ENCODE measurements at places on chromosomes 3 and 15.

DNA sequence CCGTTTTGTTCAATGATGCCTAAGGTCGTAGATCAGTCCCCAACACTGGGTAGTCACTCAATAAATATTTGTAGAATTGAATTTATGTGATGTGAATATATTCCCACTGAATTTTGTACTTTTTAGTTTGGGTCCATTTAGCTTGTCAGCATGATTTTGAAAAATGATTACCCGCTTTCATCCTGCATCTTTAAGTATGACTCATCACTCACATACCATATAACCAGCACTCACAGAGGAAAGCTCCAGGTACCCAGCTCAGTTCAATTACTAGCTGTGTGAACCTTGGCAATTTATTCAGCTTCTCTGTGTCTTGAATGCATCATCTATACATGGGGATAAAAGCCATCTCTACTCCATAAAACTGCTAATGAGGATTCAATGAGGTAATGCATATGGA, 2.2 kb upstream of the MLF1 start:
- DNase-seq, result no peak

DNA sequence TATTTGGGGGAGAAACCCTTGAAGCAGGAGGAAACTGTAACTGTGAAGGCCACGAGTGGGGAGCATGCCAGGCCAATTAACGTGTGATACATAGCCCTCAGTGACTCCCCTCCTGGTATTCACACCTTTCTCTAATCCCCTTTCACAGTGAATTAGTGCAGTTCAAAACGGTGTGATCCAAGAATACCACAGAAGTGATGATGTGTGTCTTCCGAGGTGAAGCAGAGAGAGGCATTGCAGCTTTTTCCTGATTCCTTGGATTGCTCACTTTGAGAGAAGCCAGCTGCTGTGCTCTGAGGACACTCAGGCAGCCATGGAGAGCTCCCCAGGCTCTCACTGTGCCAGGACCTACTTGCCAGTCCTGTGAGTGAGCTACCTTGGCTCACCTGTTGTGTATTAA, 17.3 kb downstream of the NIPA2 start:
- DNase-seq, result no peak

DNA sequence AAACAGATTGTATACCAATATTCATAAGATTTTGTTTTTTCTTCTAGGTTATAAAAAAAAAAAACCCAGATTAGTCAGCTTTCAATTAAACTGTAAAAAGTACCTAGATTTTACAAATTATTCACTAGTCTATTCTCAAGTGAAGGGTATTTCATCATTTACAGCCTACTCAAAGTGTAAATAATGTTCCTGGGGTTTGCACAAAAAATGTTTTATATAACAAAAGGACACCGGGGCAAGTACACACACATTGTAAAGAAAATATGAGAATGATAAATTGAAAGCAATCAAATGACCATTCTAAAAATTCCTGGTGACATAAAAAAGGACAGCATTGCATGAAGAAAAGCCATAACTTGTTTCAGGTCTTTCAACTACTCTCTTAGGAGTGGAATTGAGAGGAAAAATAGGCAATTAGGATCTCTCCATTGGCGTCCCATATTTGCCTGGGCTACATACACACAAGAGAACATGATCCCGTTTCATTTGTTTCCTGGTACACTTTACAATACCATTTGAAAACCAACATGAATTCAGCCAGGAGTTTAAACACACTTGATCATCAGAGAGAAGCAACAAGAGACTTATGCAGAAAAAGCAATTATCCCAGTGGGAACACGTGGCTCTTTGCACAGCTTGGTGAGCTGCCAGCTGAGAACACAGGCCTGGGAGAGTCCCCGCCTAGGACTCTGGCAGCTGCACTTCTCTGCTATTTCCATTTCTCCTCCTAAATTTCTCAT, 1039.2 kb downstream of the ROBO1 start:
- peak; percentile 74 for DNase-seq

GRCh38 chr3:190692256-190692655, 170.2 kb downstream of the GMNC start:
- DNase-seq, result no peak

DNA sequence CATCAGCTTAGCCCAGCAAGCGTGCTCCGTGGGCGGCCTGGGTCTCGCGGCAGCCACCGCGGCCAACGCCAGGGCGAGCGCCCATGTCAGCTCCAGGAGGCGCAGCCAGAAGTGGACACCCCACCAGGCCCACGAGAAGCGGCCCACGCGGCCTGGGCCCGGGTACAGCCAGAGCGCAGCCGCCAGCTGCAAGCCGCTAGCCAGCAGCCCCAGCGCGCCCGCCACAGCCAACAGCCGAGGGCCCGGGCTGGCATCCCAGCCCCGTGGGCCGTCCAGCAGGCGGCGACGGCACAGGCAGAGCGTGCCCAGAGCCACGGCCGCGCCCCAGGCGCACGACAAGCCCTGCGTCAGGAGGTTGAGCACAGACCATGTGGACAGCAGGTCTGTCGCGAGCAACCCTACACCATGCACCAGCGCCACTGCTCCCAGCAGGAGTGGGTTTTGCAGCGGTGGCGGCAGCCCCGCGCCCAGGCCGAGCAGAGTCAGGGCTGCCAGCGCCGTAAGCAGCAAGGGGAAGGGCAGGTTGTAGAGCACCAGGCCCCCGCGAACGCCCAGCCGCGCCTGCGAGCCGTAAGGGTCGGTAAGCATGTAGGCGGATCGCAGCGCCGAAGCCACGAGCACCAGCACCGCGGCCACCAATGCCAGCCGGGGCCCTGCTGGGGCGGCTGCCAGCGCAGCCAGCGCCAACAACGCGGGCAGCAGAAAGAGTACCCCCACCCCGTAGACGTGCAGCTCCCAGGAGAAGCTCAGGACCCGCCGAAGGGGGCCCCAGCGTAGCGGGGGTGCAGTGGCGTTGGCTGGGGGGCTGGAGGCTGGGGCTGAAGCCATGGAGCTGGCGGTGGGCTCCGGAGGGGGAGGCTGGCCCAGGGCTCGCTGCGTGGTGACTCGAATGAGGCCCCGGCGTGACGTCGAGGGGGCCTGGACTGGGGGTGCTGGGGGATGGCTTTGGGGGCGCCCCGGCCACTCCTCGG, 4.9 kb downstream of the PRRT3 start:
- peak; percentile 28 for DNase-seq

- no peak for DNase-seq
These were observed 61.7 kb downstream of the STRIT1 start for GRCh38 chr3:155231792-155232191.

DNA sequence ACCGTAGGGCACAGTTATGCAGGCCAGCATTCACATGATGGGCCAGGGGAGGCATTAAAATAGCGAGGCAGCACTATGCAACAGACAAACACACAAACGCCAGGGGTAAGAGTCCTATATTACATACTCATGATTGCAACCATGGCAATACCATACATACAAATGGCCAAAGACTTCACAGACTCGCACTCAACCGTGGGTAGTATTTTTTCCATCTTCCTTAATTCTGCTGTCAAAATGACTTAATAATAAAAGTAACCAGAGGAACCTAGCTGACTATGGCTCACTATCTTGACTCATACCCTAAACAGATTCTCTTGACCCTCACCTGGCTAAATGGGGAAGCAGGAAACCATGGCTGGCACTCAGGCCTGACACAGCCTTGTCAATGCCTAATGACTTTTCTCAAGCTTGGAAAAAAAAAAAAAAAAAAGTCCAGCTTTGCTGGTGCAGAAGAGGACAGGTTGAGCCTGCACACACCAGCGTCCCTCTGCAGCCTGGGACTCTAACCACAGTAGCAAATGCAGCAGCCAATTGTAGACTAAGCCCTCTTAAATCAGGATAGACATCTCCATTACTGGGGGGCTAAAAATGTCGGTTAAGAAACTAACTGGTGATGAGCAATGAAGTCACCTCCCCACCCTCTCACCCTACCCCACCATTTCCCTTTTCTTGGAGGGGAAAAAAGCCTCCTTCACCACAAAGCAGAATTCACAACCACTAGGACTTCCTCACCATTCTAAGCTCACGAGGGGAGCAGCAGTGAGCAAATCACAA, 23.1 kb downstream of the CCDC12 start:
- DNase-seq, result no peak

DNA sequence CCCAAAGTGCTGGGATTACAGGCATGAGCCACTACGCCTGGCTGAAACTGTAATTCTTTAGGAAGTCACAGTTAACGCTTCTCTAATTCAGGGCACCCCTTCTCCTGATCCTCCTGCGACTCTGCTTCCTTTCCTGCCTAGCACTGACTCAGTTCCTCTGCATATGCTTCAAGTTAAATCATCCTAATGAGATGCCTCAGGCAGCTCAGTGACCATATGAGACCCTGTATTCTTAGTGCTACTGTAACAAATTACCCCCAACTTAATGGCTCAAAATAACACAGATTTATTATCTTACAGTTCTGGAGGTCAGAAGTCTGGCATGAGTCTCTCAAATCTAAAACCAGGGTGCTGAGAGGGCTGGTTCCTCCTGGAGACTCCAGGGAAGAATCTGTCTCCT, 271.8 kb upstream of the LYSMD4 start:
- DNase-seq, result no peak

- DNase-seq, result no peak
These were observed 563.5 kb downstream of the PDCD6IP start for GRCh38 chr3:34361921-34362320.

GRCh38 chr3:161550491-161551195, 54.0 kb downstream of the OTOL1 start:
- peak; percentile 21 for DNase-seq

DNA sequence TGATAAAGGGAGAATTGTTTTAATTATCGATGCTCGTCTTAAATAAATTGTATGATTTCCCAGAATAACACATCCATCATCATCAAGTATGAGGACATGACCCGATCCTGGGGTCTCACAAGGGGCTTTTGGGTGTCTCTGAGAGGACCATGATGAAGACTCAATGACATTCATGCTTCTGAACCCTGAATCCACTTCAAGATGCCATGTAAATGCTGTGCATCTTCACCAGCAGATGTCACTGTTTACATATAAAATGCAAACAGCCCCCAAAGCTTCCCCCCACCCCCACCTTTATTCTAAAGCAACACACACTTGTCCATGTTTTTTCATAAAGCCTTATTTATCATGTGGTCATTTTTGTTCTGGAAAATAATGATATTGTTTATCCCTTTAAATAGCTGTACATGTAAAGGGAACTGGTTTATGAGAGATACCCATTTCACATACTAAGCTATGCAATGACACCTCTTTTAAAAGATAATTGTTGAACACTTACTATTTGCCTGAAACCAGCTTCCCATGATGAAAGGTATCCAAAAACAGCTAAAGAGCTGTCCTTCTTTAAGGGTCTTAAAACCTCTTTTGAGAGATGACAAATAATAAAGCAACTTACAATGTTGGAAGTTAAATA, 69.7 kb upstream of the UBE3A start:
- DNase-seq, result peak; percentile 14

DNA sequence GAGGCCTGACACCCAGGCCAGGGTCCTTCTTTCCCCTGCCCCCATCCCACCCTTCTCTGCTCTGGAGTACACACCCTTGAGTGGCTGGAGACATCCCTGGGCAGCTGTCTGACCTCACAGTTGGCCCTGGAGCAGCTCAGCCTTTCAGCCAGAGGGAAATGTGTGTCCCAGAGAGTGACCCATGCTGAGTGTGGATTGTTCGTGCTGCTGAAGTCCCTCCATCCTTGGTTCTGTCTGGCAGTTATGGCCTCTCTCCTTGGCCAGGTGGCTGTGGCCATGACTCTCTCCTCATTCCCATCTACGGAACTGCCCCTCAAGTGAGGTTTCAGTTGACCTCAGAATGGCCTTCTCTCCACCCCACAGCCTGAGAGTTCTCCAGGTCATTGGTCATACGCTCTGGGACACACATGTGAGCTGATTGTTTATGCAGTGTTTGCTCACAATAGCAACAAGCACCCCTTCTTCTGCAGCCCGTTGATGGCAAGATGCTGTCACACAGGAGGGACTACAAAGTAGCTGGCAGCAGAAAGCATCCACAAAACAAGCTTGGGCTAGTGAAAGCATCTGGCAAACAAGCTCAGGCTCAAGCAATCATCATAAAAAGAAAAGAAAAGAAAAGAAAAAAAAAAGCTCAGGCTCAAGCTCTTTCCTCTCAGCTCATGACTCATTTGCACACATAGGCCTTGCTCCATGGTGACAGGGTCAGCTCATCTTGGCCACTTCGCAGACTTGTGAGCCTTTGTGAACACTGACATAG, 55.3 kb upstream of the ITGA11 start:
- DNase-seq, result no peak

DNA sequence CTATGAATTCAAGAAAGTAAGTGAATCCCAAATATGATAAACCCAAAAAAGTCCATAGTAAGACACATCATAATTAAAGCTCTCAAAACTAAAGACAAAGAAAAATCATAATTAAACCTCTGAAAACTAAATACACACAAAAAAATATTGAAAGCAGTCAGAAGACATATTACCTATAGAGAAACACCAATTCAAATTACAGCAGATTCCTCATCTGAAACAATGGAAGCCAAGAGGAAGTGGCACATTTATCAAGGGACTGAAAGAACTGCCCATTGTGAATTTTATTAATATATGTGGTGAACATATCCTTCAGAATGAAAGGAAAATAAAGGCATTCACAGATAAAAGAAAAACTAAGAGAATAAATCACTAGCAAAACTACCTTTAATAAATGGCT, 128.2 kb downstream of the SCAPER start:
- no peak for DNase-seq

DNA sequence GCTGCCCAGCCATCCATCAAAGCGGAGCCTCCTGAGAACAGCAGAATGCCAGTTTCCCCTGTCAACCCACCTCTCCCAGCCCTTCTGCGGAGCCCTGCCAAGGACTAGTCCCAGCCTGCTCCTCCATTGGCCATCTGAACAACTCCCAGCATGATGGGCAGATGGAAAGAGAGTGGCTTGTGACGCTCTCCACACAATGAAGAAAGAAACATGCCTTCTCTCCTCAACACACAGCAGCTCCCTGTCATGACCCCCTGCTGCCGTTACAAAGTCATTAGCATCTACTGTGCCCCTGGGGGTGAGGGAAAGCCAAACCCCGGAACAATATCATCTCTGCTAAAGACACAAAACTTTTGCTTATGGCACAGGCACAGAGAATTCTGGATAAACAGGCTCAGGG, 33.6 kb downstream of the MECOM start:
- peak; percentile 41 for DNase-seq

DNA sequence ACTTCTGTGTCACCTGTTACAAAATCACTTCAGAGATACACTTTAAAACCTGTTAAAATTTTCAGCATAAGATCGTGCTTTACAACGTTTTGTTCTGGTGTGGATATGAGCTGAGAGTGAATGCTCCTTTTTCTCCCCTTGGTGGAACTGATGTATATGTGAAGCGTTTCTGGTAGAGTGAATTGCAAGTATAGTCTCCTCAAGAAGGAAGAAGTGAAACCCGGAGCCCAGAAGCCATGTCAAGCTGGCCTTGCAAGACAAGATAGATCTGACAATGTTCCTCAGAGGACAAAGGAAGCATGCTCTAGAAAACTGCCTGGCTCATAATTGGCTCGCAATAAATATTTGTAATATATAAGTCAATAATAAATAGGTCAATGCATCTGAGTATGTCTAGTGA, 23.6 kb downstream of the SERPINI2 start:
- DNase-seq, result no peak

GRCh38 chr3:34175636-34176176, 377.3 kb downstream of the PDCD6IP start:
- DNase-seq, result peak; percentile 22
